ENCODE measurements at places on chromosomes 2 and 18. TPM values are rescaled to one million over a fixed set of nuclear protein-coding genes. Genes with fewer than 3 reads are reported as not detected.

ASB18 gene
- not detected for total RNA-seq

RAMP1 gene
- 44.1 TPM for total RNA-seq

LTBP1 gene
- 89.6 TPM for total RNA-seq

DLX1 gene
- 0.14 TPM for total RNA-seq

LYG2 gene
- not detected for total RNA-seq

MYO5B gene
- 0.29 TPM for total RNA-seq

ZNF892 gene
- total RNA-seq, result 10.3 TPM

CNRIP1 gene
- total RNA-seq, result 40.6 TPM

- no peaks in the 10 kb centered on the region for H3K27me3 ChIP-seq
- H3K27ac ChIP-seq, result no peak overlapping the region
- no peak overlapping the region for H3K4me3 ChIP-seq
- DNase-seq, result no peak
- no peaks in the 10 kb centered on the region for H3K4me1 ChIP-seq
- H3K36me3 ChIP-seq, result no peaks in the 10 kb centered on the region
These were observed 541.8 kb downstream of the SOX11 start for GRCh38 chr2:6233993-6234392.

DNA sequence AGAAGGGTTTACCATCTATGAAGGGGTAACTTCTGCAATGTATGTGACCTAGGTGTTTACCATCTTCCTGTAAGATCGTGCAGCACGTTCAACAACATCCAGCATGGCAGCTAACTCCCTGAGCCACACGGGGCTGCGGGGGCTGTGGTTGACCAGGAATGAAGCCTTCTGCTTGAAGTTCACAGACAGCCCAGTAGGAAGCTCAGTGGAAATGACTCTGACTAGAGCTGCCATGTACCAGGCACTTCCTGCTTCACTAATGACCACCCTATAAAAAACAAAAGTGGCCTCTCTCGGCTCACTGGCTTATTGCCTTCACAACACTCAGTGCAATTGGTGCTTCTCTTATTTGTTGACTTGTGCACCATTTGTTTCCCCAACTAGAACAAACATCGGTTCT is 99.7 kb upstream of the SMAD7 start:
- H3K27ac ChIP-seq, result no peak overlapping the region
- no peaks in the 10 kb centered on the region for H3K4me1 ChIP-seq
- no peak for DNase-seq
- no peaks in the 10 kb centered on the region for H3K36me3 ChIP-seq
- no peaks in the 10 kb centered on the region for H3K27me3 ChIP-seq
- no peak overlapping the region for H3K4me3 ChIP-seq

- H3K36me3 ChIP-seq, result no peaks in the 10 kb centered on the region
- no peak overlapping the region for H3K4me3 ChIP-seq
- no peak overlapping the region for H3K27ac ChIP-seq
- DNase-seq, result no peak
- no peaks in the 10 kb centered on the region for H3K4me1 ChIP-seq
These were observed 60.4 kb downstream of the RHOB start for GRCh38 chr2:20507166-20507692.

GRCh38 chr2:65913813-65914212 is 481.4 kb upstream of the SPRED2 start:
- no peak overlapping the region for H3K27ac ChIP-seq
- H3K27me3 ChIP-seq, result no peaks in the 10 kb centered on the region
- H3K4me3 ChIP-seq, result no peak overlapping the region
- no peaks in the 10 kb centered on the region for H3K36me3 ChIP-seq
- no peak for DNase-seq
- H3K4me1 ChIP-seq, result no peaks in the 10 kb centered on the region

GRCh38 chr2:68556381-68556780 is 87.0 kb upstream of the PROKR1 start:
- no peak overlapping the region for H3K27ac ChIP-seq
- no peaks in the 10 kb centered on the region for H3K36me3 ChIP-seq
- no peaks in the 10 kb centered on the region for H3K27me3 ChIP-seq
- H3K4me3 ChIP-seq, result no peak overlapping the region
- DNase-seq, result no peak
- H3K4me1 ChIP-seq, result no peaks in the 10 kb centered on the region

- no peaks in the 10 kb centered on the region for H3K36me3 ChIP-seq
- H3K27ac ChIP-seq, result peak overlapping the region; percentile 75
- peaks cover 5% of the 10 kb centered on the region for H3K4me1 ChIP-seq
- no peaks in the 10 kb centered on the region for H3K27me3 ChIP-seq
These were observed 1.8 kb downstream of the MEMO1 start for GRCh38 chr2:32008805-32009515.

DNA sequence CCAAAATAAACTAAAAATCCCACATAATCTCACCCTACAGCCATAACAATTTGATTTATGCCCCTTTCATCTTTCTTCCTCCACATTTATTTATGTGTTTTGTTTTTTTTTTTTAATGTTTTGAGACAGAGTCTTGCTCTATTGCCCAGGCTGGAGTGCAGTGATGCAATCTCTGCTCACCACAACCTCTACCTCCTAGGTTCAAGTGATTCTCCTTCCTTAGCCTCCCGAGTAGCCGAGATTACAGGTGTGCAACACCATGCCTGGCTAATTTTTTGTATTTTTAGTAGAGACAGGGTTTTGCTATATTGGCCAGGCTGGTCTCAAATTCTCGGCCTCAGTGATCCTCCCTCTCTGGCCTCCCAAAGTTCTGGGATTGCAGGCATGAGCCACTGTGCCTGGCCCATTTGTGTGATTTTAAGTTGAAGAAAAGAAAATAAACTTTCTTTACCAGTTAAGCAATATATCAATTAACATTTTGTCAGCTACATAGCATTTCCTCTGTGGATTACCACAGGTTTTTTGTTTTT is 35.9 kb upstream of the LPIN2 start:
- no peak overlapping the region for H3K27ac ChIP-seq
- no peak overlapping the region for H3K4me3 ChIP-seq
- DNase-seq, result no peak
- no peaks in the 10 kb centered on the region for H3K36me3 ChIP-seq
- H3K27me3 ChIP-seq, result no peaks in the 10 kb centered on the region
- no peaks in the 10 kb centered on the region for H3K4me1 ChIP-seq

DNA sequence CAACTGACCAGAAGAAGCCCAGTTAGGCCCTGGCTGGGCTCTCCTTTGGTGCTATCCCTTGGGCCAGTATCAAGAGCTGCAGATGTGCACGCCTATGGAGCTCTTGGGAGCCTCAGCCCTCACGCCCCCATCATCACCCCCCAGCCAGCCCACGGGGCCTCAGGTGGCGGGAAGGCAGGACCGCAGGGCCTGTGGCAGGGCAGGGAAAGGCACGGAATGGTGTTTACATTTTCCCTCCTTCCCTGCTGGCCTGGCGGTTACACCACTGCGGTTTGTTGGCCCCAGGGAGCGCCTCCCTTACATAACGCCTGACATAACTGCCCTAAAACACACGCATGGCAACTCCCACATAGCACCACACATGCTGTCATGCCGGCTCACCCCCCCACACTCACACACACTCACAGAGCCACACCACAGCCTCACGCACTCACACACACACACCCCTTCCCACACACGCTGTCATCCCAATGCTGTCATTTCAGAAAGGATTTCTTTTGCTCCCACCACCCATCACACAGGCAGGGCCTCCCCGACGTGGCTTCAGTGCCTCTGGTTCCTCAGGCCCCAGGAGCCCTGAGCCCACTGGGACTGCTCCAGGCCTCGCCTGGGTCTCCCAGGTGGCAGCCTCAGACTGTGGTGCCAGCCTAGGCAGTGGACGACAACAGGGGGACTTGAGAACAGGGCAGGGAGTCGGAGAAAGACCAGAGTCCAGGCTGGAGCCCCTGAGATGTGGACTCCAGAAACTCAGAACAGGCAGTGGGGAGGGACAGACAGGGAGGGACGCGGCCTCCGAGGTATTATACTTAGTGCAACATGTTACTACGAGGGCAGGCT is 15.7 kb downstream of the ZFP36L2 start:
- peak overlapping the region; percentile 77 for H3K27ac ChIP-seq
- no peaks in the 10 kb centered on the region for H3K36me3 ChIP-seq
- no peak overlapping the region for H3K4me3 ChIP-seq
- peak; percentile 85 for DNase-seq

DNA sequence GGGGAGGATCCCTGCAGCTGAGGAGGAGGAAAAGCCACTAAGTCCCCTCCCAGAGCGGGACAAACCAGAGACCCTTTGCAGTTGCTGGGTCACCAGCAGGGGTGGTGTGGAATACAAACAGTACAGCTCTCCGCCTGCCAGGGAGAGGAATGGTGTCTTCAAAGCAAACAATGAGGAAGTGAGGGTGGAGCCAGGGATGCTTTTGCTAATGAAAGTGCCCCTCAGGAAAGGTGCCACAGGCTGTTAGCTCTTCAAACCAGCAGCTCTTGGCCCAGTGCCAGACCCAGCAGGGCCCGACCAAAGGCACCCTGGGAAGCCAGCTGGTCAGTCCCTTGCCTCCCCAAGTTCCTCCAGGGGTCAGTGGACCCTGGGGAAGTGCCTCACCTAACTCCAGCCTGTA is 102.8 kb downstream of the HIBCH start:
- peak; percentile 35 for DNase-seq
- no peak overlapping the region for H3K4me3 ChIP-seq

DNA sequence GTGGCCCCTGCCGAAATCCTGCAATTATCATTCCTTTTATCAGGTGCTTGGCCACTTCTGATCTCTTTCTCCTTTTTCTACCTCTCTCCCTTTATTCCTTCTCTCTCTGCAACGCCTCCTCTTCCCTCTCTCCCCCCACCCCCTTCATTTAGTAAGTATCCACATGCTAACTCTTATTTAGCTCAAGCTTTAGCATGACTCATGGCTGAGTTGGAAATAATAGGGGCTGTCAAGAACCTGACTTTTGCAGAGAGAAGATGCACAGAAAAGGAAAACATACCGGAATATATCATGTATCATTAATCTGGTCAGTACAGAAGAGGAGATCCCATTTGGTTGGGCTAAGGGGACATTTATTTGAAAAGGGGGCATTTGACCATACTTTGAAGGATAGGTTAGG is 33.1 kb downstream of the FAM171B start:
- H3K4me1 ChIP-seq, result no peaks in the 10 kb centered on the region
- H3K4me3 ChIP-seq, result no peak overlapping the region
- no peaks in the 10 kb centered on the region for H3K27me3 ChIP-seq
- H3K27ac ChIP-seq, result no peak overlapping the region

GRCh38 chr2:83696838-83697237 is 762.2 kb downstream of the SUCLG1 start:
- no peaks in the 10 kb centered on the region for H3K36me3 ChIP-seq
- no peak for DNase-seq

DNA sequence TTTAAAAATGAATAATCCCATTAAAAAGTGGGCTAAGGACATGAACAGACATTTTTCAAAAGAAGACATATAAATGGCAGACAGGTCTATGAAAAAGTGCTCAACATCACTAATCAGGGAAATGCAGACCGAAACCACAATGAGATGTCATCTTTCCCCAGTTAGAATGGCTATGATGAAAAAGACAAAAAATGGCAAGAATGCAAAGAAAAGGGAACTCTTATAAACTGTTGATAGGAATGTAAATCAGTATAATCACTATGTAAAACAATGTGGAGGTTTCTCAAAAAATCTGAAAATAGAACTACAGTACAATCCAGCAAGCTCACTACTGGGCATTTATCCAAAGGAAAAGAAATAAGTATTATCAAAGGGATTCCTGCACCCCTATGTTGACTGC is 169.2 kb downstream of the METTL4 start:
- no peak overlapping the region for H3K4me3 ChIP-seq
- no peaks in the 10 kb centered on the region for H3K27me3 ChIP-seq
- DNase-seq, result no peak
- H3K4me1 ChIP-seq, result no peaks in the 10 kb centered on the region

DNA sequence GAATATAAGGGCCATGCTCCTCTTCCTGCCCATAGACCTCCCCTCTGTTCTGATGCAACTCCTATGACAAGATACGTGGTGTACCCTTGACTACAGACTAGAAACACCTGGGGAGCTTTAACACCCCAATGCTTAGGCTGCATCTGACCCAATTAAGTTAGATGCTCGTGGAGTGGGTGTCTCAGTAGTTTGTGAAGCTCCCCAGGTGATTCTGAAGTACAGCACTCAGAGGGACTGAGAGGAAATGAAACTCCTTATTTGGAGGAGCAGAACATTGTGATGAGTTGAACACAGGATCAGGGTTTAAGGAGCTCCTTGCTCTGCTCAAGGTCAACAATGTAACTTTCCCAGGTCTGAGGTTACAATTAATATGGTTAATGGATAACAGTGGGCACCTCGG is 80.3 kb upstream of the TTC39C start:
- H3K27ac ChIP-seq, result no peak overlapping the region
- H3K4me1 ChIP-seq, result no peaks in the 10 kb centered on the region
- H3K4me3 ChIP-seq, result no peak overlapping the region
- no peak for DNase-seq
- H3K36me3 ChIP-seq, result no peaks in the 10 kb centered on the region

- no peak for DNase-seq
- H3K4me1 ChIP-seq, result no peaks in the 10 kb centered on the region
These were observed 159.2 kb upstream of the THUMPD2 start for GRCh38 chr2:39938035-39938835.

- H3K36me3 ChIP-seq, result no peaks in the 10 kb centered on the region
- no peaks in the 10 kb centered on the region for H3K27me3 ChIP-seq
- DNase-seq, result no peak
- no peaks in the 10 kb centered on the region for H3K4me1 ChIP-seq
- H3K27ac ChIP-seq, result no peak overlapping the region
These were observed 415.2 kb upstream of the TCF4 start for GRCh38 chr18:56003009-56003719.

DNA sequence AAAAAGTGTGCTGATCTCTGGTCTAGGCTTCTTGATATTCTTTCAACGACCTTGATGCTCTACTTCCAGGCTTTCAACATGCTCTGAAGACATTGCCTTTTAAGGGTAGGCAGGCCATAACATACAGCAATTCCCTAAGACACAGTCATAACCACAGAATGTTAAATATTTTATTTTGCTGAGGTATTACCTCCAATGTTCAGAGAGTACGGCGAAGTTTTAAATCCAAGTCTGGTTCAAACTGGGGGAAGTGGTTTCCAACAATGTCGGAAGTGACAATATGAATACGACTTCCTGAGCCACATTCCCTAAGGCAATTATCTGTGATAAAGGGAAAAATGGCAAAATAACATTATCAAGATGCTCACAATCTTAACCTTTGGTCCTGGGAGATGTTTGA is 1077.9 kb upstream of the PIK3C3 start:
- H3K36me3 ChIP-seq, result no peaks in the 10 kb centered on the region
- no peaks in the 10 kb centered on the region for H3K27me3 ChIP-seq
- no peak overlapping the region for H3K4me3 ChIP-seq
- no peaks in the 10 kb centered on the region for H3K4me1 ChIP-seq
- no peak for DNase-seq

DNA sequence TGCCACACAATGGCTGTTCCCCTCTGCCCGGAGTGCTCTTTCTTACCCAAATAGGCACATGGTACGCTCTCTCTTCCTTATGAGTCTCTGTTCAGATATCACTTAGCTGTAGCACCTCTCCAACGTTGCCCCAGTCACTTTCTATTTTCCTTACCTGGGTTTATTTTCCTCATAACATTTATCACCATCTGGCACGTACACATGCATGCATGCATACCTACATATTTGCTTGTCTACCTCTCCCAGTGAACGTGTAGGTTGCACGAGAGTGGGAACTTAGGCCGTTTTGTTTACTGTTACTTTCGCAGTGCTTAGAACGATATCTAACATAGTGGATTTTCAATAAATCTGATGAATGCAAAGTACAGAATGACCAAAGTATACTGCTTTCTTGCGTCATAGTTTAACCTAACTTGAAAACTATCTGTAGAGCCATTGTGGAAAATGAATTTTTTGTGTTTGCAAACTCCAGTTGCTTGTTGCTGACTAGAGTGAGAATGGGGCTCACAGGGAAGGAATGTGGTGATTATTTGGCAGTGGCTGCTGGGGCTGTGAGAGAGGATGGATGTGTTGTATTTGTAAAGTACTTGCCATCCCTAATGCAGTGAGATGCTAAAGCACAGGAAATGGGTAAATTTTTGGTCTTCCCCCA is 47.1 kb downstream of the ACSL3 start:
- no peak overlapping the region for H3K4me3 ChIP-seq
- H3K4me1 ChIP-seq, result no peaks in the 10 kb centered on the region
- no peaks in the 10 kb centered on the region for H3K36me3 ChIP-seq
- no peak overlapping the region for H3K27ac ChIP-seq

Measured in uterus (tissue), 4 donors.